Fibroblast of lung (primary cell): ENCODE measurements at places on chromosomes 11 and 22.

- DNase-seq, result no peak
Measured at GRCh38 chr11:88266919-88267318, 70.6 kb downstream of the CTSC start.

DNA sequence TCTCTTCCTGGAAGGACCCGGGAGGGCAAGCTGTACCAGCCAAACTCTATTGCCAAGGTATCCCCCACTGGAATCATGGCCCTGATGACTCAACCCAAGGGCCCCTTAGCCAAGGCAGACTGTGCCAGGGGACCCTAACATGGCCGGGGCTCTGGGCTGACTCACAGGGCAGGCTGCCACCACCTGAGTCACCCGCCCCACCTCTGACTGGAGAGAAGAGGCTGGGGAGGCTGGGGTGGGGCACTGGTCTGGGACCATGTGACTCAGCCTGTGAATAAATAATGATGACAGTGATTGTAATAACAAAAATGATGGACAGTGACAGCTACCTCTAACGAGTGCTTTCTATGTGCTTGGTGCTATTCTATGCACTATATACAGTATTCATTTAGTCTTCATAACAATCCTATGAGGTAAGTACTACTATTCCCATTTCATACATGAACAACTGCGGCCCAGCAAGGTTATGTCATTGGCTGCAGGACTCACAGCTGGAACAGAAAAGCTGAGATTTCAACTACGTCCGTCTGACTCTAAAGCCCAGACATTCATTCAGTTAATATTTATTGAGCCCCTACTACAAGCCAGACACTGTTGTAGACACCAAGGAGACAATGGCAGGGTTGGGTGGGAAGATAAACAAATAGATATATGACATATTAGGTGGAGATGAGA, 84.2 kb downstream of the FBXO7 start:
- DNase-seq, result peak; percentile 88

- no peak for DNase-seq
Measured at GRCh38 chr22:48456449-48456848, 1371.2 kb downstream of the BRD1 start.

- DNase-seq, result no peak
Measured at GRCh38 chr11:121328967-121329679, 36.6 kb downstream of the SC5D start.

DNA sequence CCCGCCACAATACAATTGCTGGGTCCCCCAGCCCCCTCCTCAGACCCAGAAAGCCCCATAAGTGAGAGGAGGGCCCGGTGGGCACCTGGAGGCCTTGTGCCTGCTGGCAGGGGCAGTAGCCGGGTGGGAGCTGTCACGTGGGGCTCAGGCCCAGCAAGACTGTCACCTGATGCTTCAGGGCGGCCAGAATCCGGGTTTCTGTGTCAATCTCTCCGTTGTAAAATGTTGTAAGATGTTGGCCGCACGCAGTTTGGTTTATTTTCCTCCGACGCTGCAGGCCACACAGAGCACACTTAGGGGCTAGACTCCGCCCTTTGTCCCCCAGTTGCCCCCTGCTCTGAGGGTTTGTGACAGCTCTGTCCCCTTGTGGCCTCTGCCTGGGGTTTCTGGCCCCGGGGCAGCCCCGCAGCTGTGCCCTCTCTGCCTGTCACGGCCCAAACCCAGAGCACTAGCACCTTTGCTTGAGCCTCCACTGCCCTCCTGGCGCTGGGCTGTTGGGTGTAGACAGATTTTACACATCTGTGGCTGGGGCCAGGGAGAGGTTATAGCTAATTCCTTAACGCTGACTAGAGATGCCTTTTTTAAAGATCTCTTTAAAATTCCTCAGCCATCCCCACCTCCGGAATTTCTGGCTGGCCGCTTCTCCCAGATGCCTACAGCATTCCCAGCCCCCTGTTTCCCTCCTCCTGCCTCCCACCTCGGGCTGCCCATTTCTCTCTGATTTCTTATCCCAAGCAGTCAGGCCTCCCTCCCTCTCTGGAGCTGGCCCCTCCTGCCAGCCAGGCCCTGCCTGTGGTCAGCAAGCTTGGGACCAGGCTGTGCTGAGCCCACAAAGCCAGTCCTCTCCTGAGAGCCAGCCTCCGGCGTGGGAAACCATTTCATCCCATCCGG, 3.2 kb upstream of the PRR5 start:
- peak; percentile 84 for DNase-seq
